ENCODE measurements at places on chromosomes 1 and 21.

DNA sequence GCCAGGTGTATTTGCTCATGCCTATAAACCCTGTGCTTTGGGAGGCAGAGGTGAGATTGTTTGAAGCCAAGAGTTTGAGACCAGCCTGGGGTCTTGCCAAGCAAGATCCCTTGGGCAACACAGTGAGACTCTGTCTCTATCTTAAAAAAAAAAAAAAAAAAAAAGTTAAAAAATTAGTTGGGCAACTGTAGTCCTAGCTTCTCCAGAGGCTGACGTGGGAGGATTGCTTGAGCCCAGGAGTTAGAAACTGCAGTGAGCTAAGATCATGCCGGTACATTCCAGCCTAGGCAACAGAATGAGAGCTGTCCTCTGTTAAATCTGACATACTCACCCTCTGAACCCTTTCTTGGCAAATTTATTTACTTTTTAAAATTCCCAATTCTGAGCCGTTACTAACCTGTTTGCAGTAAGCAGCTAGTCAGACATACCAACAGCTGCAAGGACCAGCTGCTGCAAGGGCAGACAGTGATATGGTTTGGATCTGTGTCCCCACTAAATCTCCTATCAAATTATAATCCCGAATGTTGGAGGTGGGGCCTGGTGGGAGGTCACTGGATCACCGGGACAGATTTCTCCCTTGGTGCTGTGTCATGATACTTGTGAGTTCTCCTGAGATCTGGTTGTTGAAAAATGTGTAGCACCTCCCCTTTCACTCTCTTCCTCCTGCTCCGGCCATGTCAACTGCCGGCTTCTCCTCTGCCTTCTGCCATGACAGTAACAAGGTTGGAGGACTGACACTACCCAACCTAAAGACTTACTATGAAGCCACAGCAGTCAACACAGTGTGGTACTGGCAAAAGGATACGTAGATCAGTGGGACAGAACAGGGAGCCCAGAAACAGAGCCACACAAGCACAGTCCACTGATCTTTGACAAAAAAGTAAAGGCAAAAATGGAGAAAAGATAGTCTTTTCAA lies 10.6 kb downstream of the PARP1 start:
- DNase-seq, result no peak

DNA sequence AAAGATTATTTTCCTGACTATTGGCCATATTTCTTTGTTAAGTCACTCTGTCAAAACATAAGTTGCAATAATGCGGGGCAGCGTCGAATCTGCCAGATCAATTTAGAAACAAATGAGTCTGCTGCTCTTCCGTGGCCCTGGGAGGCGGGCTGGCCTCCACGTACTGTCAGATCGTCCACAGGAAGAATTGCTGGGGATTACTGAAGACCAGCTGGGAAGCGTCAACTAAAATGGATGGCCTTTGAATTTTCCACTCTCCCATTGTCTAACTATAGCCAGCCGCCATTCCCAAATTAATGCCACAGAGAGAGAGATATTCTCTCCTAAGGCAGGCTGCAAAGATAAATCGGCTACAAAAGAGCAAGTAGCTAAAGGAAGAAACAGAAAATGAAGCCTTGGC lies 560.2 kb downstream of the SMYD3 start:
- no peak for DNase-seq

- no peak for DNase-seq
Measured at GRCh38 chr1:18012686-18013085, 94.9 kb upstream of the IGSF21 start.

- DNase-seq, result no peak
Measured at GRCh38 chr1:219121679-219122078, 52.0 kb upstream of the LYPLAL1 start.

DNA sequence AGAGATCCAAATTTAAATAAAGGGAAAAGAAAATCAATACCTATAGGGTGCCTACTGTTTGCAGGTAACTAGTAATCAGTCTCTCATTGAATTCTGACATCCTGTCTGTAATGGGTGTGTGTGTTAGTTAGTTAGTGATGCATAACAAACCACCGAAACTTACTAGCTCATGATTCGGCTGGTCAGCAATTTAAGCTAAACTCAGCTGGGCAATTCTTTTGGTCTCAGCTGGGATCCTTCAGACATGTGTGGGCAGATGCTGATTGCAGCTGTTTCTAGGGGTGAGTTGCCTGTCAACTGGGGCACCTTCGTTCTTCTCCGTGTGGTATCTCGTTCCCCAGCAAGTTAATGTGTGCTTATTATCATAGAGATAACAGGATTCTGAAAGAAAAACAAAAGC lies 40.2 kb upstream of the ZNF124 start:
- DNase-seq, result no peak

DNA sequence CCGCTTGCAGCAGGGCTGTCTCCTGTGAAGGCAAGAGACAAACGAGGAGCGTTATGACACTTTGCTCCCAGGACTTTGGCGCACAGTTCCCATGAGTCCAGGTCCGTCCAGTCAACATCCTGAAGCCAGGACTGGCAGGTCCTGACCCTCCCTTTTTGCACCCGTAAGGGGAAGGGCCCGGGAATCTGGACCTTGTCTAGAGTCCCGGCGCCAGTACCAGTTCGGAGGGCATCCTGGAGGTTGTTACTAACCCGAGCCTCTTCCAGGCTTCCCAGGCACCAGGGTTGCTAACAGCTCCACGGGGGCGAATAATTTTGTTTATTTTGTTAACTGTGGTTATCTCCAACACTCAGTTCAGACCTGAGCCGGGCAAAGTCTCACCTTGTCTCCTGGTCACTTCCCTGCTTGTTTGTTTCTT lies 682 bp upstream of the RWDD3 start:
- DNase-seq, result no peak

GRCh38 chr1:187513190-187513589 lies 684.4 kb downstream of the PLA2G4A start:
- no peak for DNase-seq

GRCh38 chr1:41919764-41920397 lies 1.2 kb upstream of the HIVEP3 start:
- peak; percentile 72 for DNase-seq

- peak; percentile 39 for DNase-seq
Measured at GRCh38 chr1:201709564-201710295, 119.2 kb upstream of the IPO9 start.

- DNase-seq, result no peak
Measured at GRCh38 chr1:77370583-77371306, 88.9 kb downstream of the AK5 start.

DNA sequence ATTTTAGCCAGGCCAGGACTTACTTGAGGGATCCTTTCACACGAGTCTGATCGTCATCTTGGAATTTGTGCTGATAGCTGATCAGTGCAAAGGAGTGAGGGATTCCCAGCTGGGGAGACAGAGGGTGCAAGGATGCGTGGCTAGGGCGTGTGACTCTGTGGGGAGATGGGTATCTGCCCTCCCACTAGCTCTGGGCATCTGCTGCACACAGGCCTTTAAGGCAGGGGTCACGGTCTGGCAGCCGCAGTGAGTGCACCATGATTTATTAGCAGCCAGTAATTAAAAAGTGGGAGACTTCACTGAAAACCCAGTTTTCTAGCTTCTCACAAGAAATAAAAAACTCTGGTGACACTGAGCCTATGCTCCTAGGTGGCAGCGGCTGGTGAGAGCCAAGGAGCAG lies 20.4 kb downstream of the THAP3 start:
- DNase-seq, result no peak

- DNase-seq, result no peak
Measured at GRCh38 chr1:98325646-98326440, 335.7 kb upstream of the SNX7 start.

DNA sequence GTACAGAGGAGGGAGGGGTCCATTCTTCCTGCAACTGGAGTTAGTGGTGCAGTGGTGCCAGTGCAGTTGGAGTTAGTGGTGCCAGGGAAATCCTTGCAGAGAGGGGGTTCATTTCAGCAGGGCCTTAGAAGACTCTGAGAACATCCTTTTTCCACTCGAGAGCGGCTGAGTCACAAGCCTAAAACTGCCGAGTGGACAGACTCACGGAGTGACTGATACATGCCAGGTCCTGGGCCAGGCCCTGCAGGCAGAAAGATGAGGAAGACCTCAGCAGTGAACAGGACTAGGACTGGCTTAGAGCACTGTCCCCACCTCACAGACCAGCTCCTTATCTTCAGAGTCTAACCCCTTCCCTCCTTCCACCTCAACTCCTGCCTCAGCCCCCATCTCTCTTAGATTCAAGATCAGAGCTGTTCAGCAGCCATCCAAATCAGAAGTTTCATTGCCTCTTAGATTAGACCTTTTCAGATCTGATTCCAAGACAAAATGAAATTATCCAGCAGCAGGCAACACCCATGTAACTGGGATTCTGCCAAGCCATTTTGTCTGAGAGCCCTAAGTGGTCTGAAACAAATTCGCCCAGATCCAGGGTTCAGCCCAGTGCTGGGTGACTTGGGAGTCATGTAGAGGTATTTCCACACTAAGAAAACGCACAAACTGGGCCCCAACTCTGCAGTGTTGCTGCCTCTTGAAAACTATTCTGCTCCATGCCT lies 12.7 kb upstream of the IKBKE start:
- DNase-seq, result no peak

DNA sequence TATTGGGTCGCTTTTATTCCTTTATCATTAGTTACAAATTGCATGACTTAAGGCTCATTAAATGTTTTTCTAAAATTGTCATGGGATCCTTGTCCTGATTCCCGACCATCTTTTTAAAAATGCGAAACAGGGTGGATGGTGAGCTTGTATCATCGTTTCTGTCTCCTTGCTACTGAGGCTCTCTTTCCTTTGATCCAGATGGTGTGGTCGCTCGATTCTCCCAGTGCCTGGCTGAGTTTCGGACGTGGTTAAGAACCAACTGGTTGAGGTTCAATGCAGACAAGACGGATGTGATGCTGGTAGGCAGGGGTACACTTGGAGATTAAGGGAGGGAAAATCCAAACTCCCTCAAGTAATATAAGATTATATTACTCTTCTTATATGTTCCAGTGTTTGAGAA lies 1.2 kb downstream of the MIER1 start:
- DNase-seq, result no peak

DNA sequence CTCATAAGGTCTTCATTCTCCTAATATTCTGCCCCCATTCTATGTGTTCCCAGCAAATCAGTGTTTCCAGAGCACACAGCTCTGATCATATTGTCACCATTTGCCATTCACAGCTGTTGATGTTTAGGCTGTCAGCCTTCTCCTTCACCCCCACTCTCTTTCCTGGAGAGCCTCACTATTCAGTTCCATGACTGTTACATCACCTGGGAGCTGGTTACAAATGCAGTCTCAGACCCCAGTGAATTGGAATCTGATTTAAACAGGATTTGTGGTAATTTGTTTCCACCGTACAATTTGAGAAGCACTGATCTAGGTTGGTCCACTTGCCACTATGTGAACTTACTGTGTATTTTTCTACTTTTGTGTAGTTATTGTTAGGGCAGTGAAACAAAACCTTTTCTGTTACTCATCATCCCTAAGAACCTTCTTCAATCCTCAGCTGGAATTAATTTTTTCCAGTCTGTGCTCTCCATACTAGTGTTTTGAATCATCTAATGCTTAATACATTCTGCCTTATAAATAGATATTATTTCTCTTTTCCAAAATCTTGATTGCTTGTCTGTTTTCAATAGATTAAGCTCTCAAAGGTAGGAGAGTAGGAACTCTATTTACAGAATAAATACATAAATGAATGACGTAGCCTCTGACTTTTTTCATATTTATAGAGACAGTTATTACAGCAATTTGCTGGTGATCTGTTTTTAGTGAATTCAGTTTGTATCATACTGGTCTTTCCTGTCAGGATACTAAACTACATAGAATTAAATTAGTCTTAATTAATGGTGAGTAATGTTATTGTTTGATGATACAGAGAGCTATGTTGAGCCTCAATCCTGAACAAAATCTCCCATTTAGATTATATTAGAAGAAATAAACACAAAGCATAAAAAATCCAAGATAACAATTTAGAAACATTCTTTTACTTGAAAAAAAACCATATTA lies 8.1 kb downstream of the SNX7 start:
- no peak for DNase-seq

- no peak for DNase-seq
Measured at GRCh38 chr1:37793773-37794371, at the start of gene MANEAL. MANEAL (plus strand) TSS chr1:37793847; CDS start chr1:37794183, 336 bp downstream.

- no peak for DNase-seq
Measured at GRCh38 chr1:50979937-50980336, 9.9 kb downstream of the CDKN2C start.

- DNase-seq, result no peak
Measured at GRCh38 chr1:55423376-55423775, 208.2 kb upstream of the USP24 start.

GRCh38 chr21:37758982-37759381 lies 157.3 kb downstream of the KCNJ6 start:
- DNase-seq, result no peak

GRCh38 chr1:53938136-53938830 lies 7.2 kb downstream of the IFT25 start:
- DNase-seq, result no peak

DNA sequence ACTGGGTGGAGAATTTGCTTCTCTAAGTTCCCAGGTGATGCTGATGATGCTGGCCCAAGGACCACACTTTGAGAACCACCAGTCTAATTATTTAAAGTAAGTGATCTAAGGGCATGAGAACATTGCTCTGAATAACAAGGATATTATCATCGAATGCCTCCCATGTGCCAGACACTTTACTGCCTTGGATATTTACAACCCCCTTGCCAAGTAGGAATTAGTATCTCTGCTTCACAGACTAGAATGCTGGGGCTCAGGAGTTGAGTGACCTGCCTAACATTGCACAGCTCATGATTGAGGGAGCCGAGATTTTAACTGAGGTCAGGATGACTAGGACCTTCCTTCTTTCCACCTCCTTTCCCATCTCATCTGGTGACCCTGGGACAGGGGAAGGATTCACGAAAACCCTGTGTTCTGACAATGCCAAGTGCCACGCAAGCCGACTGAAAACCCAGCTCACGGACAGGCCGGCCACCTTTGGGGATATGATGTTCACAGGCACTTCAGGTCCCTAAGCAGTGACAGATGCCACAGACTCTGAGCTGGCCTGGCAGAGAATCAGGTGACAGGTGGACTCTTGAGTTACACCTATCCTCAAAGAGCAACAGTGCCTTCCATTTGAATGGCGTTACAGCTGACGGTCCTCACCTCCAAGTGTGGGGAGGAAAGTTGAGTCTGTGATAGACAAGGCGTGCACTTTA lies 230.7 kb downstream of the TOMM20 start:
- DNase-seq, result no peak

DNA sequence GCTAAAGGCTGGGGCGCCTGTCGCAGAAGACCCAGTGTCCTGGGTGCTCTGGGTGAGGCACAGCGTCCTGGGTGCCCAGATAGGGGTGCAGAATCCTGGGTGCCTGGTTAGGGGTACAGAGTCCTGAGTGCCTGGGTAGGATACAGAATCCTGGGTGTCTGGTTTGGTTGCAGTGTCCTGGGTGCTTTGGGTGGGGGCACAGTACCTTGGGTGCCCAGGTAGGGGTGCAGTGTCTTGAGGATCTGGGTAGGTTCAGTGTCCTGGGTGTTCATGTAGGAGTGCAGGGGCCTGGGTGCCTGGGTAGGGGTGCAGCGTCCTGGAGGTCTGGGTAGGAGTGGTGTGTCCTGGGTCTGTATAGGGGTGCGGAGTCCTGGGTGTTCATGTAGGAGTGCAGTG lies 178.7 kb downstream of the CAMTA1 start:
- no peak for DNase-seq

DNA sequence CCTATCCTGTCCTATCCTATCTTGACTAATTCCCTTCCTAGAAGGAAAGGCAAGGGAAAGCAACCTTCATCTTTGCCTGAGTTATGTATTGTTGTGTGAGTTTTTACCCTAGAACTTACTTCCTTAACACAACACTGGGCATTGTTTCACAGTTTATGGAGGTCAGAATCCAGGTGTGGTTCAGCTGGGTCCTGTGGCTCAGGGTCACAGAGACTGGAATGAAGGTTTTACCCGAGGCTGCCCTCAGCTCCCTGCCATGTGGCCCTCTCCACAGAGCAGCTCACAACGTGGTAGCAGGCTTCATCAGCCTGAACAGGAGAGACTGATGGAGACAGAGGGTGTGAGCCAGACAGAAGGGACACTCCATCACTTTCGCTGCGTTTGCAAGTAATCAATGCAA lies 140.5 kb downstream of the FCRL5 start:
- DNase-seq, result no peak
